Stimulated activated CD4-positive, alpha-beta T cell treated with anti-CD3 and anti-CD28 coated beads, Interleukin-15, amount 100 ng/mL, for 1 hour (primary cell): ENCODE measurements at places on chromosomes 11 and 22.

DNA sequence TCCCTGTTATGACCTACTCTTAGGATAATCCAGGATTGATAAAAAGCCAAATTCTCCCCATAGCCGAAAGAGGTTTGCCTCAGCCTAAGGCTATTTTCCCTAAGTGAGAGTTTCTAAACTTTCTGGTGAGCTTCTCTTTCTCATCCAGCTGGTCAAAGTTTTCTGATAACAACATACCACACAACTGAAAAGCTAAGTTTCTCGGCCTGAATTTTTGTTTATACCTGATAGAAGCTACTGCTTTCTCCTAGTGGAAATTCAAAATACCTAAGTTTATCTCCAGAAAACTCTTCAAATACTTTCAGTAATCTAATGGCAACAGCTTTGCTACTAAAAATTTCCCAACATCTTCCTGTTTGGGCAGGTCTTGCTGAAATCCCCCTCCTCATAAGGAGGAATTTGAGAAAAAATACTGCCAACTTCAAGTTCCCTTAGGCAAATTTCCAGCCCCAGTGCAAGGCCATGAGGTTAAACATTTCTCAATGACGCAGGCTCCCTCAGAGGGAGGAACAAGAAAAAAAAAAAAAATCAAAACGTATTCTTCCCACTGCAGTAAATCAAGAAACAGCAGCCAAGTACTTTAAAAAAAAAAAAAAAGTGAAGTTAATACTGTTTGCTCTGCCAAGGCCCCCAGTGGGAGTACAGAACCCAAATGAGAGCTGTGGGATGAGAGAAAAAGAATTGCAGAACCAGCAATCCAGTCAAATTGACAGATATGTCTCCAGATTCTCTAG, 127.0 kb downstream of the MRTFA start:
- no peak for DNase-seq

DNA sequence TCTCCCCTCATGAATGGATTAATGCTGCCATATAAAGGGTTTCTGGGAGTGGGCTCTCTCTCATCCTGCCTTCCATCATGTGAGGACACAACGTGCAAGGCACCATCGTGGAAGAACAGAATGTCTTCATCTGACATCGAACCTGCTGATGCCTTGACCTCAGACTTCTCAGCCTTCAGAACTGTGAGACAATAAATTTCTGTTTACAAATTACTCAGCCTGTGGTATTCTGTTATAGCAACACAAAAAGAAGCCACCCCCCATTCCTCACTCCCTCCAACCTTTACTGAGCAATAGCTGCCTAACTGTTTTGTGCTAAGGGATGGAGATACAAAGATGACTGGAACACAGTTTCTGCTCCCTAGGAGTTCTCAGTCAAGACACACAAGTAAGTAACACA, 106.1 kb upstream of the PLET1 start:
- no peak for DNase-seq

DNA sequence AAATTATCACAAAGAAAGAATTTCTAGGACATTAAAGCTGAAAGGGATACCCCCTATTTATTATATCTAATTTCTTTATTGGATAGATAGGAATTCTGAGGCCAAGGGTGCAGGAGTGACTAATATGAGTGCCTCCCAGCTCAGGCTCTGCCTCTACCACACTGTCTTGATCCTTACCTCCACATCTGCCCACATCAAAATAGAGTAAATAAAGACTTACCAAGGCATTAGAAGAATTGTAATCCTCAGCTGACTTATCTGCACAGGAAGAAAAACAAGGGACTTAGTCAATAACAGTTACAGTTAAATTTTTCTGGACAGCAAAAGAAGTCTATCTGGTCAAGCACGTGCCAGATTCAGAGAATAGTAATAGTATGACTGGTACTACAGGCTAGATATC, 72.6 kb upstream of the GDPD4 start:
- no peak for DNase-seq

- no peak for DNase-seq
Measured at GRCh38 chr11:84552791-84553190, 1074.4 kb downstream of the DLG2 start.

GRCh38 chr22:45296628-45297297, 12.0 kb downstream of the UPK3A start:
- DNase-seq: no peak

- DNase-seq: no peak
Measured at GRCh38 chr11:119843877-119844276, 114.9 kb upstream of the NECTIN1 start.

GRCh38 chr22:29243874-29244446, 23.8 kb downstream of the RHBDD3 start:
- DNase-seq: no peak

DNA sequence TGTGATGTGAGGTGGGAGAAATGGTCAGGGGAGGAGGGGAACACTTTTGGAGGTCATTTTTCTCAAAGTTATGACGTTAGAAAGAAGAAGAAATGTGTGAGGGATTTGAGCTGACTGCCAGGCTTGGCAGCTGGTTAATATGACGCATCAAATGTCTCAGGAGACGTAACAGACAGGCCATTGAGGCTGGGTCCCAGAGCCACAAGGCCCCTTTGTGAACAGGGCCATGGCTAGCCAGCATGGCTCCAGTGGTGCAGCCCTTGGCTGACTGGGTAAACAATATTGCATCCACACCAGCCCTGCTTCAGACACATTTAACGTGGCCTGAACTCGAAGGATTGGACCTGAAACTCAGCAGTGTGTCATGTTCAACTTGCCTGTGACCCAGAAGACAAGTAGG, 34.3 kb downstream of the AMOTL1 start:
- no peak for DNase-seq

- no peak for DNase-seq
Measured at GRCh38 chr11:575313-575995, 816 bp upstream of the PHRF1 start.
